ENCODE measurements at places on chromosomes 7 and 10.

DNA sequence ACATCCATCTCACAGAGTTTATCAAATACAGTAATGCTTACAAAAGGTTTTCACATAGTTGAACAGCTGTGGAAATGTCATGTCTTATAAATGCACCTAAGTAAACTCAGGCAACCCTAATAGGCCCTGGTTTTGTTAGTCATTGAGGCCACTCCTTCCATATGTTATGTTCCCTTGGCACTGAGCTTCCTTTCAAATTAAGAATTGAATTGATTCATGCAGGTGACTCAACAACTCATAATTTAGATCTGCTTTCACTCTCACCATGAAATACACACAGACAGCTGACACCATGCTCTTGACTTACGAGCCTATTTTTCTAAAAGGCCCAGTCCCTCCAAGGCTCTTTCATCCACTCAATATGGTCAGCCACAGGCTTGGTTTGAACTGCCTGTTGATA, 476.9 kb downstream of the KCNMA1 start:
- peaks cover 7% of the 10 kb centered on the region for H3K4me1 ChIP-seq
- no peaks in the 10 kb centered on the region for H3K36me3 ChIP-seq
- no peak overlapping the region for H3K4me3 ChIP-seq
- peaks cover 18% of the 10 kb centered on the region for H3K27me3 ChIP-seq

GRCh38 chr10:78148961-78149612, 115.4 kb downstream of the RPS24 start:
- H3K27ac ChIP-seq = no peak overlapping the region
- H3K4me3 ChIP-seq = no peak overlapping the region
- no peak for DNase-seq
- H3K36me3 ChIP-seq = no peaks in the 10 kb centered on the region
- no peaks in the 10 kb centered on the region for H3K27me3 ChIP-seq
- peaks cover 4% of the 10 kb centered on the region for H3K4me1 ChIP-seq

DNA sequence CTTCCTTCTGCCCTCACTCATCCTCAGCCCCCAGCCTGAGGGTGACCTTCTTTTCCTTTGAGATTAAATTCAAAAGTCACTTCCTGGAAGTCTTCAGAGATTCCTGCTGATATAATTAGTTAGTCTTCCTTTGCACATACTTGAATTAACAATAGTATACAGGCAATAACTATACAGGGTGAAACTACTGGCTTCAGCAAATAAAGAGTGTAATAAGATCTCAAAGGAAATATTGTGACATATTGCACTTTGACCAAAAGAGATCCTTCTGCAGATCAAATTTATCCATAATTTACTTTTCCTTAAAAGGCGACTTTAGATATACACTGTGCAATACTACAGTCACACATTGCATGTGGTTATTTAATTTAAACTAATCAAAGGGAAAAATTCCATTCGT, 123.8 kb downstream of the SEMA3A start:
- no peak overlapping the region for H3K27ac ChIP-seq
- no peaks in the 10 kb centered on the region for H3K4me1 ChIP-seq
- DNase-seq = no peak
- H3K36me3 ChIP-seq = no peaks in the 10 kb centered on the region
- H3K4me3 ChIP-seq = no peak overlapping the region
- H3K27me3 ChIP-seq = no peaks in the 10 kb centered on the region

DNA sequence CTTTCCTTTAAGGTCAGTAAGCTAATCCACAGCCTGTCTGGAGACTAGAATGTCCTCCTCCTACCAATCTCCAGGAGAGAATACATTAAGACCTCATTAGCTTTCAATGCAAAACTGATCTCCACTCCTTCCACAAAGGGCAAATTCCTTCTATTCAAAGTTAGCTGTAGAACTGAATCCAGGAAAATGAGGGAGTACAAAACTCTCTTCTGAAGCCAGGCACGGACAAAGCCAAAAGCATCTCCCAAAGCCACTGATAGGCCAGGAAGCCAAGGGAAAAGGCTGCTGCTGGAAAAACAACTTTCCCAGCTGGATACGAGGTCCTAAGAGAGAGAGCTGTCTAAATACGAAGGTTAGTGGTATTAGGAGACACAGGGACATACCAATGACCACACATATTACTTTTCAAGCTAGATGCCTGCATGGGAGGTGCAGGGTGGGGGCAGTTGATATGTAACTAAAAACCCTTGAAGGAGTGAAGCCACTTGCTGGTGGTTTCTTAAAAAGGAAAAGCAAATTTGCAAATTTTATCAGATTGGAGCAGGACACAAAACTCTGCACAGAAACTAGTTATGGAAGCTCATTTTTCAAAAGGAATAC, 43.6 kb downstream of the MKX start:
- no peak overlapping the region for H3K4me3 ChIP-seq
- DNase-seq = no peak
- no peaks in the 10 kb centered on the region for H3K27me3 ChIP-seq
- H3K36me3 ChIP-seq = no peaks in the 10 kb centered on the region
- no peak overlapping the region for H3K27ac ChIP-seq

- no peak overlapping the region for H3K27ac ChIP-seq
- no peak overlapping the region for H3K4me3 ChIP-seq
- no peak for DNase-seq
- no peaks in the 10 kb centered on the region for H3K27me3 ChIP-seq
- peaks cover 5% of the 10 kb centered on the region for H3K4me1 ChIP-seq
Observed at GRCh38 chr7:67754651-67755050, 758.0 kb downstream of the TYW1 start.

DNA sequence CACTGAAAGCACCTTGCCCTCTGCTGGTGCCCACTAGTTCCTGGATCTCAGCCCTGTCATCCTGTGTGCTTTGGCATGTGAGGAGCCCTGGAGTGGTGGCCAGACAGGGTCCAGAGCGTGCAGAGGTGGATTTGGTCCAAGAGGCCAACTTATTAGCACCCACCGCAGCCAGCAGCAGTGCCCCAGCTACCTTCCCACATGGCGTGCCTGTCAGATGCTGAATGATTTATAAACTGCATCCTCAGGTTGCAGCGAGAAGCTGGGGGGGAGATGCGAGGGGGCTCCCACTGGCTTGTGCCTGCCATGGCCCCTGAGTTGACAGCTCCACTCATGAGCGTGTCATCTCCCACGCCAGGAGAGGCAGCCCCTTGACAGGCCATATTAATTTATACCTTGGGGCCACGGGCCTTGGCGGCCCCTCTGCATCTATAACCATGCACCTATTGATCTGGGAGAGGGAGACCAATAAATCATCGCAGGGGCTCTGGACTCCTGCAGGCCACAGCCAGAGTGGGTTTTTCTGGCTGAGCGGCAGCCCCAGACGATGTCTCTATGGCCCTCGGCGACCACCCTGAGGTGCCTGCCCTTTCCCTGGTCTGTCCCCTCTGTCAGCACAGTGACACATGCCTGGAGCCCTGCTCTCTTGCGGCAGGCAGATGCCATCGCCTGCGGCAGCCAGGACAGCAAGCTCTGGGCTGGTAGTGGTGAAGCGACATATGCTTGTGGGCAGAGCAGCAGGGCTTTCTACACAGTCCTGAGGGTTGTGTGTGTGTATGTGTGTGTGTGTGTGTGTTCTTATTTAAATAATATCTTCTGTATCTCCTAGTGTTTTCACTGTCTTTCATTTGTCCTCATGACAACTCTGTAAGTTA, 120.8 kb downstream of the CDH23 start:
- peaks cover 9% of the 10 kb centered on the region for H3K27me3 ChIP-seq
- no peak for DNase-seq
- peaks cover 10% of the 10 kb centered on the region for H3K4me1 ChIP-seq
- no peaks in the 10 kb centered on the region for H3K36me3 ChIP-seq
- H3K4me3 ChIP-seq = no peak overlapping the region
- H3K27ac ChIP-seq = no peak overlapping the region

- no peaks in the 10 kb centered on the region for H3K4me1 ChIP-seq
- no peak overlapping the region for H3K4me3 ChIP-seq
- DNase-seq = no peak
- H3K36me3 ChIP-seq = no peaks in the 10 kb centered on the region
- peaks cover 19% of the 10 kb centered on the region for H3K27me3 ChIP-seq
- H3K27ac ChIP-seq = no peak overlapping the region
Observed at GRCh38 chr10:86058964-86059363, 307.6 kb downstream of the GRID1 start.

GRCh38 chr7:17302575-17303142, 4.2 kb downstream of the AHR start:
- no peak overlapping the region for H3K27ac ChIP-seq
- peaks cover 5% of the 10 kb centered on the region for H3K27me3 ChIP-seq
- peaks cover 4% of the 10 kb centered on the region for H3K36me3 ChIP-seq
- no peak overlapping the region for H3K4me3 ChIP-seq
- DNase-seq = no peak
- peaks cover 18% of the 10 kb centered on the region for H3K4me1 ChIP-seq

GRCh38 chr10:7260412-7260900, 150.4 kb downstream of the SFMBT2 start:
- no peak for DNase-seq
- no peak overlapping the region for H3K27ac ChIP-seq
- no peak overlapping the region for H3K4me3 ChIP-seq
- H3K27me3 ChIP-seq = peaks cover 10% of the 10 kb centered on the region

GRCh38 chr7:142870566-142871259, 14.8 kb downstream of the TRPV6 start:
- no peak overlapping the region for H3K27ac ChIP-seq
- no peaks in the 10 kb centered on the region for H3K4me1 ChIP-seq
- DNase-seq = no peak

- no peak overlapping the region for H3K27ac ChIP-seq
- peaks cover 4% of the 10 kb centered on the region for H3K4me1 ChIP-seq
- no peaks in the 10 kb centered on the region for H3K27me3 ChIP-seq
- H3K4me3 ChIP-seq = no peak overlapping the region
- no peak for DNase-seq
Observed at GRCh38 chr10:59098831-59099452, 77.5 kb upstream of the PHYHIPL start.

- no peak for DNase-seq
- H3K4me3 ChIP-seq = no peak overlapping the region
- peaks cover 1% of the 10 kb centered on the region for H3K4me1 ChIP-seq
Observed at GRCh38 chr7:54946271-54946670, 72.5 kb upstream of the EGFR start.

- no peaks in the 10 kb centered on the region for H3K4me1 ChIP-seq
- peaks cover 2% of the 10 kb centered on the region for H3K27me3 ChIP-seq
- no peak overlapping the region for H3K27ac ChIP-seq
Observed at GRCh38 chr10:3625959-3626751, 158.9 kb downstream of the KLF6 start.

- no peak overlapping the region for H3K27ac ChIP-seq
- no peaks in the 10 kb centered on the region for H3K36me3 ChIP-seq
- DNase-seq = no peak
- H3K27me3 ChIP-seq = no peaks in the 10 kb centered on the region
- H3K4me3 ChIP-seq = no peak overlapping the region
- H3K4me1 ChIP-seq = no peaks in the 10 kb centered on the region
Observed at GRCh38 chr7:142412551-142413193, 154.8 kb upstream of the PRSS58 start.

- H3K36me3 ChIP-seq = peaks cover 25% of the 10 kb centered on the region
- H3K27ac ChIP-seq = no peak overlapping the region
Observed at GRCh38 chr7:128986609-128987008, 48.9 kb downstream of the IRF5 start.

- no peaks in the 10 kb centered on the region for H3K36me3 ChIP-seq
- H3K4me1 ChIP-seq = peaks cover 8% of the 10 kb centered on the region
- H3K27ac ChIP-seq = no peak overlapping the region
- no peaks in the 10 kb centered on the region for H3K27me3 ChIP-seq
- no peak overlapping the region for H3K4me3 ChIP-seq
Observed at GRCh38 chr7:29102558-29103151, 43.7 kb downstream of the CPVL start.

DNA sequence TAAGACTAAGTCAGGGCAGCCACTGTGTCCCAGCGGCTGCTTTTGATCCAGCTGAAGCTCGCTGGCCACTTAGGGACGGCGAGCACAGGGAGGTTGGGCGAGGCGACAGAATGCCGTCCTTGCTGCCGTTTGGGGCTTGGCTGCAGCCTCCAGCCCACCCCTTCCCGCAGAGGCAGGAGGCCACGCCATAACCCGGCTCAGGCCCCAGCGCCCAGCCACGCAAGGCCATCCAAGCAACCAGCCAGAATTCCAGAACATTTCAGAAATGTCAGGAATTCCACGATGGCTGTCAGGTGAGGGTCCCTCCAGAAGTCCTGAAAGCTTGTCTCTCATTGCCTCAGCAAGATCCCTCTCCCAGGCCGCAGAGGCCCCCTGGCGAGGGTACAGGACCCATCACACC, 479.1 kb upstream of the FOXK1 start:
- peaks cover 3% of the 10 kb centered on the region for H3K36me3 ChIP-seq
- no peaks in the 10 kb centered on the region for H3K27me3 ChIP-seq
- no peak overlapping the region for H3K4me3 ChIP-seq
- DNase-seq = no peak
- peaks cover 3% of the 10 kb centered on the region for H3K4me1 ChIP-seq
- H3K27ac ChIP-seq = peak overlapping the region; percentile 52

DNA sequence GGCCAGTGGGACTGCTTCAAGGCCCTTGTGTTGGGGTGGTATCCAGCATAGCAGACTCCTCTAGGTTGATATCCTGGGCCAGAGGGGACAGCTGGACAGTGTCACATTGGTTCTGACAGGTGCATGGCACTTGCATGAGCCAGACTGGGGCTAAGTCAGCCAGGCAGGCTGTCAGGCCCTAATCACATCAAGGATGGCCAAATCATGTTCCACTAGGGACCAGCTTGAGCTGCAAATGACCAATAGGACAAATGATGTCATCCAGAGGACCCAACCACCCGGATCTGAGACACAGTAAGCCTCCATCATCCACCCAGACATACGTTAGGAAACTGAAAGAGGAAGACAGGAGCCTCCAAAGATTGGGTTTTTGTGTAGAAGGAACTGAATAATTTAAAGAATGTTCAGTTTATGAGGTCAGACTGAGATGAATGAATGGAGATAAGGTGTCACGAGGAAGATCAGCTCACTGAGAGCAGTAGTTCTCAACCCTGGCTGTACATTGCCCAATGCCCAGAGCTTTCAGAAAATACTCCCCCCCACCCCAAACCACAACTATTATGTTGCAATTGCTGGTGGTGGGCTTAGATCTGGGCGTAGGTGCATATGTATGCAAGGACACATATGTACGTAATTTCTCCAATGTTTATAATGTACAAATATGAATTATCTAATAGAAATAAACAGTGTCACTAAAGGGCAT, 75.2 kb upstream of the INHBA start:
- no peaks in the 10 kb centered on the region for H3K4me1 ChIP-seq
- no peaks in the 10 kb centered on the region for H3K36me3 ChIP-seq
- DNase-seq = no peak
- no peak overlapping the region for H3K27ac ChIP-seq
- no peaks in the 10 kb centered on the region for H3K27me3 ChIP-seq

- H3K4me1 ChIP-seq = no peaks in the 10 kb centered on the region
- DNase-seq = no peak
Observed at GRCh38 chr10:49349390-49349789, 46.5 kb downstream of the DRGX start.

DNA sequence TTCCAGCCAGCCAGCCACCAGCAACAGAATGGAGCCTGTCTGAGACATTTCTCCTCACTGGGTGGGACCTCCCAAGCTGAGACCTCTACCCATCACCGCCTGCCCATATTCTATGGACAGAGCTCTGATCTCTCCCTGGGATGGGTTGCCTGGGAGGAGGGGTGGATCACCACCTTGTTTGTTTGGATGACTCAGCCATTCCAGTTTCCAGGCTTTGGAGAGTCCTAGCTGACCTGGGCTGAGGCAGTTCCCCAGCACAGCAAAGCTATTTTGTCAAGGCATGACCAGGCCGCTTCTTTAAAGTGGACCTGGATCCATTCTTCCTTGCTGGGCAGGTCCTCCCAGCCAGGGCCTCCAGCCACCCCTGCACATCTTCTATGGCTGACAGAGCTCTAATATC, 982.3 kb downstream of the DNAJB9 start:
- no peaks in the 10 kb centered on the region for H3K27me3 ChIP-seq
- no peak overlapping the region for H3K27ac ChIP-seq
- DNase-seq = no peak
- H3K4me1 ChIP-seq = no peaks in the 10 kb centered on the region
- H3K36me3 ChIP-seq = peaks cover 2% of the 10 kb centered on the region
- no peak overlapping the region for H3K4me3 ChIP-seq

Measured in progenitor cell of endocrine pancreas (in vitro differentiated cells).